ENCODE measurements at places on chromosomes 16 and 17. TPM values are rescaled to one million over a fixed set of nuclear protein-coding genes. Genes with fewer than 3 reads are reported as not detected.

DNA sequence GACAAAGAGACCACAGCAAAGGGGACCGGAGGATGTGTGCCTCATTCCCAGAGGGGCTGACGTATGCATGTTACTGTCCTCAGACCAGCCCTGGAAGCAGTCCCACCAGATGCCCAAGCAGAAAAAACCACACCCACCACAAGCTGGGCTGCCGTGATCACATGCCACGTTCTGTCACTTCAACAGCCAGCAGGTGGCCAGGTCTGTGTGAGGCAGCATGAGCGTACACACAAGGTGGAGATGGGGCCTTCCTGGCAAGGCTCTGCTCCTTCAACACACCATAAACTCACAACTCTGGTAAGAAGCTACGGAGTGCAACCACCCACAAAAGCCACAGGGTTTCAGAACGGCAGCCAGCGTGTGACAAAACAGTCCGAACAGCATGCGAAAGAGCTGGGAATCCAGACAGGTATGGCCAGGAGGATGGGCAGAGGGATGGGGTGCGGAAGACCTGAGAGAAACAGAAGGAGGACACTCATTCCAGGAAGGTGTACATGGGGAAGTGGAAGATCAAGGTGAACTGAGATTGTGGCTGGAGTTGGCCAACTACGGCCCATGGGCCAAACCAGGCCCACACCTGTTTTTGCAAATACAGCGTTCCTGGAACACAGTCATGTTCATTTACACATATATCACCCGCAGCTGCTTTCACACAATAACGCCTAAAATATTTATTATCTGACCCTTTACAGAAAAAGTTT is 27.9 kb downstream of the MBTPS1 start:
- H3K27ac ChIP-seq, result no peak overlapping the region
- no peaks in the 10 kb centered on the region for H3K27me3 ChIP-seq
- H3K4me3 ChIP-seq, result no peak overlapping the region
- no peak for DNase-seq
- H3K36me3 ChIP-seq, result peaks cover 3% of the 10 kb centered on the region

- no peaks in the 10 kb centered on the region for H3K36me3 ChIP-seq
- no peaks in the 10 kb centered on the region for H3K4me1 ChIP-seq
- no peaks in the 10 kb centered on the region for H3K27me3 ChIP-seq
- no peak overlapping the region for H3K4me3 ChIP-seq
These were observed 480.2 kb downstream of the HS3ST3B1 start for GRCh38 chr17:14781123-14781522.

- H3K27ac ChIP-seq, result no peak overlapping the region
- H3K36me3 ChIP-seq, result no peaks in the 10 kb centered on the region
- DNase-seq, result peak; percentile 56
- H3K27me3 ChIP-seq, result no peaks in the 10 kb centered on the region
- peaks cover 3% of the 10 kb centered on the region for H3K4me1 ChIP-seq
- H3K4me3 ChIP-seq, result no peak overlapping the region
These were observed 16.6 kb downstream of the CASKIN2 start for GRCh38 chr17:75498726-75499213.

The TANGO6 gene
- total RNA-seq, result 19.1 TPM

GRCh38 chr17:77930780-77931768 is 27.4 kb upstream of the TNRC6C start:
- no peak overlapping the region for H3K27ac ChIP-seq
- no peak overlapping the region for H3K4me3 ChIP-seq
- H3K27me3 ChIP-seq, result no peaks in the 10 kb centered on the region
- no peak for DNase-seq
- H3K4me1 ChIP-seq, result no peaks in the 10 kb centered on the region

DNA sequence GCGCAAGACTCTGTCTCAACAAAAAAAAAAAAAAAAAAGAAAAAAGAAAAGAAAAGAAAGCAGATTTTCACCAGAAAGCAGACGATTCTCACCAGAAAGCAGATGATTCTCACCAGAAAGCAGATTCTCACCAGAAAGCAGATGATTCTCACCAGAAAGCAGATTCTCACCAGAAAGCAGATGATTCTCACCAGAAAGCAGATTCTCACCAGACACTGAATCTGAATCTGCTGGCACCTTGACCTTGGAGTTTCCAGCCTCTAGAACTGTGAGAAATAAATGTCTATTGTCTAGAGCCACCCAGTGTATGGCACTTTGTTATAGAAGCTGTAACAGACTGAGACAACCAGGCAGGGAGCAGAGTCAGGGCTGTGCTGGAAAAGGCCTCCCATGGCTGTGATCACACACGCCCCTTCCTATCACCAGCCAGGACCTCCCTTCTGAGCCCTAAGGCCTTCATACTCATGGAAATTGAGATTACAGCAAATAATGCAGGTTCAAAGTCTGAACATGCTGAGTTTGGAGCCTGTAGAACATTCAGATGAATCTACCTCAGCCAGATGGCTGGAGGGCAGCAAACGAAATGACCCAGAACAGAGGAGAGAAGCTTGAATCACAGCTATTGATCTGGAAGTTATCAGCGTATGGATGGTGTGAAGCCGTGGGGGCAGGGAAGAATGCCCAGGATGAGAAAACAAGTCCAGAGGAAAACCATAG is 309.3 kb downstream of the SLC39A11 start:
- no peaks in the 10 kb centered on the region for H3K27me3 ChIP-seq
- H3K4me1 ChIP-seq, result no peaks in the 10 kb centered on the region
- no peak overlapping the region for H3K27ac ChIP-seq
- no peaks in the 10 kb centered on the region for H3K36me3 ChIP-seq
- no peak for DNase-seq

DNA sequence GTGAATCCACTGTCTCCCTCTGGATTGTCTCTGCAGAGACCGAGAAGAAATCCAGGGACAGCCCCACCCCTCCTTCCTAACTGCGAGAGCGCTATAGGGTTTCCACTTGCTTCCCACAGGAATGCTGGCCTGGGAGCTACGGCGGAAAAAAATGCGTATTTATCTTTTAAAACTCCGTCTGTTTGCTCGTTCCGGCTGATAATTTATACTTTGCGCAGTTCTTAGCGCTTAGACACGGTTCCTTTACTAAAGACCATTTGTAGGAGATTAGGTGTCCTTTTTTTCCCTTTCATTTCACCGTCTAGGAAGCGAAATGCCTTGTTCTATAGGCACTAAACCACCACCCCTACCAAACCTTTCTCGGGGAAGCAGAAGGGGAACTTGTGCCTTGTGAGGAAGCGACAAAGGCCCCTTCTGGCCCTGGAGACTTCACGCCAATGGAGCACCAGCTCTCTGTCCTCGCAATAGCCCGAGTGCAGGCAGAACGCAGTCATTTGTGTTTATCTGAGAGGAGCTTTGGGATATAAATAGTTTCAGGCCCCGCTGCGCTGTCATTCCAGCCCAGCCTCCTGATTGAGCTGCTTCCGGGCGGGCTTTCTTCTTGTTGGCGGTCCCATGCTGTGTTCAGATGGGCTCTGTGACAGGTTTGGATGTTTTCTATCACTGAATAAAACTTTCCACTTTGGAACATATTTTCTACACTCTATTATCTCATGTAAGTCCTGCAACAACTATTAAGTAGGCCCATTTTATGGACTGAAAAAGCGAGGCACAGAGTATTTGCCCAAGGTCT is 791 bp upstream of the SUPT4H1 start:
- DNase-seq, result peak; percentile 44
- no peaks in the 10 kb centered on the region for H3K27me3 ChIP-seq
- H3K36me3 ChIP-seq, result no peaks in the 10 kb centered on the region

DNA sequence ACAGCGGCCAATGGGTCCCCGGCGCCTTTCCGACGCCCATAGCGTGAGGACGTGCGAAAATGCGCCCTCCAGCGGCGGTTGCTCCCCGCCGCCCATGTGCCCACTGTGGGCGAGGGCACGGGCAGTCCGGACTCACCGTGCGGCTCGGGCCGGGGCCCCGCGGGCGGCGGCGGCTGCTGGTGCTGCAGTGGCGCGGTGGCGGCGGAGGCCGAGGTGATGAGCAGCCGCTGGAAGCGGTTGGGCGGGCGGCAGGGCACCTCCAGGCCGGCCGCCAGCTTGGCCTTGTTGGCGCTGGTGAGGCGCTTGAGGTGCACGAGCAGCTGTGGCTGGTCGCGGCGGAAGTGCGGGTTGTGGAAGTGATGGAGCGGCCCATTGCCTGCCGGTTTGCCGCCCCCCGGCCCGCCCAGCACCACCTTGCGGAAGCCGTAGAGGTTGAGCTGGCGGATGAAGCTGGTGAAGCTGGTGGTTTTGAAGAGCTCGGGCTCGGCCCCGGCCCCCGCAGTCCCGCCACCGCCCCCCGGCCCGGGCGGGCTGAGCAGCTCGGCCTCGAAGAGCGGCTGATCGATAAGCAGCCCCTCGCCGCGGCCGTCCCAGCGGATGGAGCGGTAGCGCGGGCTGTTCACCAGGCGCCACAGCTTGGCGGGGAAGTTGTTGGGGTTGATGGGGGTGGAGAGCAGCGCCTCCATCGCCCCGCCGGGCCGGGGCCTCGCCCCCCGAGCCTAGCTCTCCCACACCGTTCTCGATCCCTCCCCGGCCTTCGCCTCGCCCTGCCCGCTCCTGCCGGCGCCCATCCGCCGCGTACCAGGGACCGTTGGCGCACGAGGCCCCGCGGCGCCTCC is at the start of gene HSF5:
HSF5 (minus strand) TSS at position 820 of the 839 bp plus-strand sequence; CDS start at position 686, 134 bp downstream.
- H3K4me3 ChIP-seq, result no peak within 1 kb of the TSS
- H3K27ac ChIP-seq, result no peak within 1 kb of the TSS
- no peaks in the 10 kb centered on the region for H3K27me3 ChIP-seq
- peaks cover 2% of the 10 kb centered on the region for H3K4me1 ChIP-seq
- no peaks in the 10 kb centered on the region for H3K36me3 ChIP-seq
- DNase-seq, result no peak

DNA sequence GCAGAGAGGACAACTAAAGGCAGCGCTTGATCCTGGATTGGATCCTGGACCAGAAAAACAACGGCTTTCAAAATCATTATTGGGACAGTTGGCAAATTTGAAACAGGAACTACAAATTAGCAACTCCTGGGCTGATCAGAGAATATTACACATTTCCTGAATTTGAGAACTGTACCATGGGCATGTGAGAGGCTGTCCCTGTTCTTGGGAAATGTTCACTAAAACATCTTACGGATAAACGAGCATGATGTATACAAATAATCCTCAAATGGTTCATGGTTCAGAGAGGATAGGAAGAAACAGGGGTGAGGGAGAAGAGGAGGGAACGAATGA is 2.3 kb upstream of the ITGAE start:
- H3K36me3 ChIP-seq, result no peaks in the 10 kb centered on the region
- no peak overlapping the region for H3K4me3 ChIP-seq
- peak overlapping the region; percentile 99 for H3K27ac ChIP-seq
- DNase-seq, result no peak

DNA sequence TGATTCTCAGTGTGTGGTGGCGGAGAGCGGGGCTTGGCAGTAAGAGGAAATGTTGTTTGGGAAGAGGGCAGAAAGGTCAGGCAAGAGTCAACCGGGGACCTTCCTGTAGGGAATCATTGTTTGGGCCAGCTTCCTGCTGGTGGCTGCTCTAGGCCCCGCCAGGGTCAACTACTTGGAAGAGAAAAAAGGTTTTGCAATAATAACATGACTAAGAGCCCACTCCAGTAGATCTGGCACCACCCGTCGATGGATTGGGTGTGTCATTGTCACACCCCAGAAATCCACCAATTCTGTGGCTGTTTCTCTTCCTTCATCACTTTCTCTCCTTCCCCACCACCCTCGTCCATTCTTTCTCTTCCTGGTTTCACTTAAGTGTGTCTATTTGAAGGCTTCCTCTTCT is 4.2 kb upstream of the KRT24 start:
- no peaks in the 10 kb centered on the region for H3K27me3 ChIP-seq
- no peaks in the 10 kb centered on the region for H3K36me3 ChIP-seq
- H3K4me1 ChIP-seq, result no peaks in the 10 kb centered on the region
- H3K4me3 ChIP-seq, result no peak overlapping the region
- H3K27ac ChIP-seq, result no peak overlapping the region
- peak; percentile 36 for DNase-seq

- no peaks in the 10 kb centered on the region for H3K4me1 ChIP-seq
- H3K36me3 ChIP-seq, result no peaks in the 10 kb centered on the region
- DNase-seq, result no peak
- H3K4me3 ChIP-seq, result no peak overlapping the region
These were observed 499.9 kb upstream of the ZFHX3 start for GRCh38 chr16:73547552-73548403.

GRCh38 chr17:488993-489757 is 136.6 kb upstream of the RPH3AL start:
- no peaks in the 10 kb centered on the region for H3K27me3 ChIP-seq
- H3K4me3 ChIP-seq, result peak overlapping the region; percentile 54
- peak; percentile 57 for DNase-seq
- H3K36me3 ChIP-seq, result no peaks in the 10 kb centered on the region
- H3K27ac ChIP-seq, result no peak overlapping the region

GRCh38 chr16:57801809-57802340 is 416 bp downstream of the KIFC3 start:
- peak overlapping the region; percentile 47 for H3K4me3 ChIP-seq
- no peaks in the 10 kb centered on the region for H3K36me3 ChIP-seq
- H3K27me3 ChIP-seq, result no peaks in the 10 kb centered on the region
- peak; percentile 69 for DNase-seq

DNA sequence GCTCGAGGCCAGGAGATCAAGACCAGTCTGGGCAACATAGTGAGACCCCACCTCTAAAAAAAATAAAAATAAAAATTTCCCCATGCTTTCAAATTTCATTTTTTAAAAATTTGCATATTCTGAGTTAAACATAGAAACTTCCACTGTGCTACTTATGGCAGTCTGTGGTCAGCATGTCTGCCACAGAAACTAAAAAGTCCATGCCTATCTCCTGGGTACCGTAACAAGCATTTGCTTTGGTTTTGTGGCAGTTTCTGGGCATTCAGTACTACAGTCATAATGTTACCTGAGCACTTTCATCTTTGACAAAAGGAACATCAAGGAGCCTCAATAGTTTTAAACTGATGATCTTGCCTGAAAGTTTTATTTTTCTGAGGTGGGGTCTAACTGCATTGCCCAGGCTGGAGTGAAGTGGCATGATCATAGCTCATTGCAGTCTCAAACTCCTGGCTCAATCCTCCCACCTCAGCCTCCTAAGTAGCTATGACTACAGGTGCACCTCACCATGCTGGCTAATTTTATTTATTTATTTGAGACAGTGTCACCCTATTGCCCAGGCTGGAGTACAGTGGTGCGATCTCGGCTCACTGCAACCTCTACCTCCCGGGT is 13.2 kb upstream of the ITGA2B start:
- no peak overlapping the region for H3K27ac ChIP-seq
- no peaks in the 10 kb centered on the region for H3K4me1 ChIP-seq
- H3K4me3 ChIP-seq, result no peak overlapping the region
- DNase-seq, result no peak
- no peaks in the 10 kb centered on the region for H3K36me3 ChIP-seq
- H3K27me3 ChIP-seq, result no peaks in the 10 kb centered on the region

DNA sequence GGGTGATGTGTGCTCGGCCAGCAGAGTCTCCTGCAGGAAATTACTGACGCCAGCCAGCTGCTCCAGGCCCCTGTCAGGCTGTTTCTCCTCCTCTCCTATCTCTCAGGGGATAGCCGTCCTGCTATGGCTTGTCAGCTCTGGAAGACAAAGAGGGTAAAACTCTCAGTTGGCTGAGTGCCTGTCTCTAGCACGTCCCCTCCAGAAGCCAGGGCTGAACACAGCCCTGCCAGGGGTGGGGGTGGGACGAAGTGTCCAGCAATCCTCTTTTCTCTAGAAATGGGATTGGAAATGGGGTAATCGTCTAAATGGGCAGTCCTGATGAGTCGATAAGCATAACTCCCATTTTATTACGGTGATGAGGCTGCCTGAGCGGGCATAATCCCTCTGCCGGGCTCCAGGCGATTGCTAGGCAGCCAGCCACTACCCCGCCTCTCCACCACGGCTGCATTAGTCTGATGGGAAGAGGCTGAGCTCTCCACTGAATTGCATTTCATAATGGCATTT is 89.1 kb upstream of the GNAO1 start:
- H3K4me1 ChIP-seq, result peaks cover 4% of the 10 kb centered on the region
- no peak overlapping the region for H3K27ac ChIP-seq
- H3K36me3 ChIP-seq, result no peaks in the 10 kb centered on the region
- H3K27me3 ChIP-seq, result no peaks in the 10 kb centered on the region
- peak; percentile 26 for DNase-seq
- no peak overlapping the region for H3K4me3 ChIP-seq

The SSTR5 gene
- total RNA-seq, result not detected

The TNFRSF13B gene
- not detected for total RNA-seq

The CAPNS2 gene
- total RNA-seq, result not detected

The TSPOAP1 gene
- total RNA-seq, result 22.8 TPM

The OR2C1 gene
- 0.50 TPM for total RNA-seq

Measured in ovary (tissue), 10 donors.